Hippocampal formation (tissue), 2 donors: ENCODE measurements at places on chromosomes 3 and 15.

DNA sequence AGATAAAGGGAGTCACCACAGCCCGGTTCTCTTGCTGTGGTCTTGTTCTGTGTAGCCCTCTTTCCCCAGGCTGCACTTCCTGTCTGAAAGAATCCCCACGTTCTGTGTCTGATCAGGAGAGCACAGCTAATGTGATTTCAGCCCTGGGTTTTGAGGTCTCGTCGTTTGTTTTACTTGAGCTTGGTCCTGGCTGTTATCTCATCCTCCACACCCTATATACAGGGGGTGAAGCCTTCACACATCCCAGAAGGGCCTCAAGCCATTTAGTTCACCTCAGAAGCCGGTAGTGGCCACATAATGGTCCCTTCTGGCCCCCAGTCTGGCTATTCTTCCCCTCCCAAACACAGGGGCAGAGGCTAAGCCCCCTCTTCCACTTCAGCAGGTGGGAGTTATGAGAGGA is 115.6 kb downstream of the PDE8A start:
- no peak for DNase-seq

DNA sequence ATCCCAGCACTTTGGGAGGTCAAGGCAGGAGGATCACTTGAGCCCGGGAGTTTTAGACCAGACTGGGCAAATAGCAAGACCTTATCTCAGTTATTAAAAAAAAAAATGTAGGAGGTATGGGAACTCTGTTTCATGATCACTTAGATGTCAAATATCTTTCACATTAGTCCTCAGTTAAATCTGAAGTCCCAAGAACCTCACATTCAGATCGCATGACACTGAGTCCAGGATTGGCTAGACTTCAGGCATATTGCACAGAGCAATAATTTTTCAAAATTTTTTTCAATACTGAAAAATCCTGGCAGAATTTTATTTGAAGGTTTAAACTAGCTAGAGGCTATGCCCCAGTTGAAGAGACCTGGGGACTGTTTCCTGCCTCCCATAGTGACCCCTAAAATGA is 56.3 kb upstream of the ZNF148 start:
- no peak for DNase-seq

GRCh38 chr3:167918686-167919085 is 177.0 kb downstream of the GOLIM4 start:
- no peak for DNase-seq

GRCh38 chr15:92614791-92615785 is 40.5 kb downstream of the FAM174B start:
- no peak for DNase-seq

DNA sequence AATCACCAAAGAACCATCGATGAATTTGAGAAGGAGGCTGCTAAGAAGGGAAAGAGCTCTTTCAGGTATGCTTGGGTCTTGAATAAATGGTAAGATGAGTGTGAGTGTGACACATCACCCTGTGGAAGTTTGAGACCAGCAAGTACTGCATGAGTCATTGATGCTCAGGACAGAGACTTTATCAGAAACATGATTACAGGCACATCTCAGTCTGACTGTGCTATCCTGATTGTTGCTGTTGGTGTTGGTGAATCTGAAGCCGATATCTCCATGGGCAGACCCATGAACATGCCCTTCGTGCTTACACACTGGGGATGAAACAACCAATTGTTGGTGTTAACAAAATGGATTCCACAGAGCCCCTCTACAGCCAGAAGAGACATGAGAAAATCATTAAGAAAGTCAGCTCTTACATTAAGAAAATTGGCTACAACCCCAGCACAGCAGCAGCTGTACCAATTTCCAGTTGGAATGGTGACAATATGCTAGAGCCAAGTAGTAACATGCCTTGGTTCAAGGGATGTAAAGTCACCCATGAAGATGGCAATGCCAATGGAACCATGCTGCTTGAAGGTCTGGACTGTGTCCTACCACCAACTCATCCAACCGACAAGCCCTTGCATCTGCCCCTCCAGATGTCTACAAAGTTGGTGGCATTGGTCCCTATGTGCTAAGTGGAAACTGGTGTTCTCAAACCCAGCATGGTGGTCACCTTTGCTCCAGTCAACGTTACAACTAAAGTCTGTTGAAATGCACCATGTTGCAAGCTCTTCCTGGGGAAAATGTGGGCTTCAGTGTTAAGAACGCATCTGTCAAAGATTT is 20.5 kb downstream of the TM4SF4 start:
- DNase-seq: no peak

DNA sequence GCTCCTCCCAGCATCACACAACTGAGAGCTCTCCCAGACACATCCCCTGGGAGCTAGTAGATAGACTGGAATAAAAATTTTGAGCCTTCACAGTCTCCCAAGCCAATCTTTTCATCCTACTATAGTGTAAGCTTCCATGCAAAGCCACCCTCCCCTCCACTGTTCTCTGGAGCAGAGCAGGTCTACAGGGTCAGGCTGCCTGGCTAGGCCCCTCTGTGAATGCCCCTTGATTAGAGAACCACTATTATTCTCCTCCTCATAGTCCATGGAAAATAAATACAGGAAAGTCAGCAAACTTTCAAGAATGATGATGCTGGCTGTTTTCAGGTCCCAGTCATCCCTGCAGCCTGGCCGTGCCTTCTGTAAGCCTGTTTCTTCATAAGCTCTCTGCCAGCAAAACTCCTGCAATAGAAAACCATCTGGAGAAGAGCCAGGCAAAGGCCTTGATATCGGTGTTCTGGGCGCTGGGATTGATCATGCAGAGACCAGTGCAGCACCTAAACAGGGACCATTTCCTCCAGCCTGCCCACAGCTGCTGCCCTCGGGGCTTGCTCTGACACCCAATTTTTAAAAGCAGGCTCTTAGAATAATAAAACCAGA is 51.7 kb downstream of the CRYGS start:
- no peak for DNase-seq

DNA sequence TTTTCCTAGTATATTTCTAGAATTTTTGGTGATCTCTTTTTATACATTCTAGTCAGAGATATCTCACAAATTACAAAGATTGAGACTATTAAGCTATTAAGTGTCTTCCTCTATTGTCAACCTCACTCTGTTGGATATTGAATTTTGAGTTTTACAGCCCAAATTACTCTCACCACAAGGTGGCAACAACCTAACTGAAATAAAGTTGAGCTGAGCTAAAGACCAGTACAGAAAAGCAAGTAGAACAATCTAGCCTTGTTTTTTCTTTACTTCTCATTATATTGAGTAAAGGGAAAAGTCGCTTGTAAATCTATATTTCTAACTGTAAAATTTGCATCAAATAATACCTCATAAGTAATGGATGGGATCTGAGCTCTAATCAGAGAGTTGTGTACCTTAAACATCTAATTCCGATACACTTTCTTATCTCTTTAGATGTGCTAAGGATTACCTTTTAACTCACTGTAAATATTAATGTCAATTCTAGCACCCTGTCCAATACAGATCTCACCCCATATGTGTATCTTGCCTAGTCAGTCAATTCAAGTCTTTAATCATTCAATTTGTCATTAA is 13.6 kb upstream of the COMMD2 start:
- DNase-seq: peak; percentile 92

DNA sequence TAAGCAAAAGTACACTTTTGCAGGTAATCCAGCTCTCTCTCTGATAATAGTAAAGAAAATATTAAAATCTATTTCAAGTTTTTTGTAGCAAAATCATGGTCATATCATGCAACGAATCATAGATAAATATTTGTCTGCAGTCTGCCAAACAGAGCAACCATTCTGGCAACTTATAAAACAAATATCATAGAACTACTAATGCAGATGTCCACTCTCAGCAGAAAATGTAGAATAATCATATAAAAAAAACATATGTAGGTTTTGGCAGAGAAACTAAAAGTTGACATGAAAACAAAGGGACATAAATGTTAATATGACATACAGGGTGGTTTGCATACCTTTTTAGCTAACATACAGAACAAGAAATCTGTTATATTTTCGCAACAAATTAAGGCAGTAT is 12.2 kb downstream of the TMCC1 start:
- DNase-seq: no peak

DNA sequence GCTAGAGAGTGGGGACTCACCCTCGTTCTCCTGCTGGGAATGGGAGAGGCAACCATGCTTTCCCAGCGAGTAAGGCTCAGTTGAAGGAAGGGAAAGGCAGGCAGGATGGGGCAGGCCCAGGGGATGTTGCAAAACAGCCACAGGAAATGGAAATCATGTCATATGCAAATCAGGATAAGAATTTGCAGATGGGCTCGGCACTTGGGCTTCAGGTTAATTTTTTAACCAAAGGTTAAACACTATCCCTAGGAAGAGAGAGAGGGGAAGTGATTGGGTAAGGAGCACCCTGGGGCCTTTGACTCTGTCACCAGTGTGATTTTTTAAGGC is 14.6 kb upstream of the PLA2G4E start:
- DNase-seq: no peak

- DNase-seq: no peak
These were observed 60.3 kb downstream of the STRIT1 start for GRCh38 chr3:155233213-155233612.

DNA sequence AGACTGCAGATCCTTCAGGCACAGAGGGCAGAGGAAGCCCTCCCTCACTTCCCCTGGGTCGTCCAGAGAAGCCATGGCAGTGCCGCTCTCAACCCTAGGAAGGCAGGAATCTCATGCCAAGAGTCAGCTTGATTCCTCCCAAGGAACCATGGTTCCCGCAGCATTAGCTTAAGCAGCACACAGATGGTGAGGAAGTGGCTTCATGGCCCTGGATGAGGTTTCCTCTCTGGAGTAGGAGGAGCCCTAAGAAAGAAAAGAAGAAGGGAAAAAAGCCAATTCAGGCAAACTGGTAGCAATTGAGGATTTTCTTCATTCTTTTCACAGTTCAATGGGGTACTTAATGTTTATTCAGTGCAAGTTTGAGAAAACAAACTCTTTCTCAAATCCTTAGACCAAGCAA is 2.9 kb downstream of the RBSN start:
- DNase-seq: no peak

GRCh38 chr15:79009379-79009778 is 64.5 kb upstream of the CTSH start:
- no peak for DNase-seq

- no peak for DNase-seq
These were observed 18.1 kb upstream of the LEKR1 start for GRCh38 chr3:156808025-156808424.

DNA sequence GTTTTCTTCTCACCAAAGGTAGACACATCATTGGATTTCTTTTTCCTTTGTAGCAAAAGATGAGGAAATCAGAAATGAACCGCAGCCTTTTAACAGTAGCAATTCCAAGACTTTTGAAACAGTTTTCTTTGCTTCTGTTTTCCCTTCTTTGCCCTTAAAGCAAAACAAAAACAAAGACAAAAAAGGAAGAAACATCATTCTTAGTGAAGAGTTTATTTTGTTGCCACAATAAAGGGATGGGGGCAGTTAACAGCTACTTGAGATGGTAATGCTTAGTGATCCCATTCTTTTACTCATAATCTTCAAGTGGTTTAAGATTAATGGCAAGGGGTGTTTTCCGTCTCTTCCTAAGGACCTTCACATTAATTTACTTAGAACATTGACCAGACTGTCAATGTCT is 218.8 kb downstream of the MEIS2 start:
- DNase-seq: no peak

DNA sequence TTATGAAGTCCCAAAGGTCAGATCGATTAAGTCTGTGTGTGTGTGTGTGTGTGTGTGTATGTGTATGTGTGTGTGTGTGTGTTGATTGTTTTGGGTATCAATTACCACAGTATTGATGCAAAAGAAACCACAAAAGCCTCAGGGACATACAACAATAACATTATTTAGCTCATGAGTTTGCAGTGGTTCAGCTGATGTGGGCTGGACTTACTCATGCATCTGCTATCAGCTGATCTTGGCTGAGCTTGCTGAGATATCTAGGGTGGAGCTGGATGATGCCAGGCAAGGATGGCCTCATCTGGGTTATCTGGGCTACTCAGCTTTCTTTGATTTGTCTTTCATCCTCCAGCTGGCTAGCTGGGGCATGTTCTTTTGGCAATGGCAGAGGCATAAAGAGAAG is 82.4 kb upstream of the PRR23C start:
- no peak for DNase-seq

DNA sequence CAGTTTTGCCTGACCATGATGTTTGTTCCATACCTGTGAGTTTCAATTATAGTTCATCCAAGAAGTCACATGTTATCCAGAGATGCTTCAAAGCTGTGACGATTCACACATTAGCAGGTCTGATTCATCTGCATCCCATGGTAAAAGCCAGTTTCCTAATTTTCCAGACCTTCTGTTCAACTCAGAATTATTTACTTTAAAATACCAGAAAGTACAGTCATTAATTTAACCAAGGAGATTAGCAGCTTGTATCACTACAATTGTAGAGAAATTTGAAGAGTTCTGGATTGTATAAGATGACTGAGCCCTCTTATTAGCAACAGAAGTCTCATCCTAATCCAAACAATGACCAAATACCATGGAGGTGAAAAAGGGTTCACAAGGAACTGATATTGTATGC is 76.1 kb upstream of the THBS1 start:
- DNase-seq: no peak

DNA sequence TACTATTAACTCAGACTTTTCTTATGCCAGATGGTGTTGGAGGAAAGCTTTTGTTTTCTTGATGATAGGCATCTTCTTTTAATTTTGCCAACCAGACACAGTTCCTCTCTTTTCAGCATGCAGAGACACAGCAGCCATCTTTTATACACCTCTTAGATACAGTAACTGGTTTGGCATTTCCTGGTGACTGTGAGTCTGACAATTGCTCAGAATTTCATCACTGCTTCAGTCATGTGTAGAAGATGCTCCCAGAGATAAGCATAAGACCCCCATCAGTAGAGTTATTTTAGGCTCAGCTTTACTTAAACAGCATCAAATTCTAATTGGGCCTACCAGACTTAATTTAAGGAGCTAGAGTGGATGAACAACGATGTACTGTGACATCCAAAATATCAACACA is 779.0 kb downstream of the SQOR start:
- DNase-seq: no peak

GRCh38 chr3:66738625-66739365 is 238.0 kb upstream of the LRIG1 start:
- DNase-seq: no peak

DNA sequence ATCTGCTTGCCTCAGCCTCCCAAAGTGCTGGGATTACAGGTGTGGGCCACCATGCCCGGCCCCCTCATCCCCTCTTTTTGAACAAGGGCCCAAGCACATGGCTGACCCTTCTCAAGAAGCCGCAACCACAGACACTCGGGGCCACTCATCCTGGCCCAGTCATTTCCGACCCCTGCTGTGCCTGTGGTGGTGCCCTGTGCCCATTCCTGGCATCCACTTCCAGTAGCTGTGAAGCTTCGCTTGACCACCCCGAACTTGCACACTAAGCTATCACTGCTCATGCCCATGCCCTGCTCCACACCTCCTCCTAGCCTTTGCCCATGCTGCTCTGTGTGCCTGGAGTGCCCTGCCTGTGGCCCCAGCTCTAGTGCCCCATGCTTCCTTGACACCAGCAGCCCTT is 8.3 kb downstream of the TMEM44 start:
- no peak for DNase-seq
